ENCODE measurements at places on chromosomes 12 and 14.

DNA sequence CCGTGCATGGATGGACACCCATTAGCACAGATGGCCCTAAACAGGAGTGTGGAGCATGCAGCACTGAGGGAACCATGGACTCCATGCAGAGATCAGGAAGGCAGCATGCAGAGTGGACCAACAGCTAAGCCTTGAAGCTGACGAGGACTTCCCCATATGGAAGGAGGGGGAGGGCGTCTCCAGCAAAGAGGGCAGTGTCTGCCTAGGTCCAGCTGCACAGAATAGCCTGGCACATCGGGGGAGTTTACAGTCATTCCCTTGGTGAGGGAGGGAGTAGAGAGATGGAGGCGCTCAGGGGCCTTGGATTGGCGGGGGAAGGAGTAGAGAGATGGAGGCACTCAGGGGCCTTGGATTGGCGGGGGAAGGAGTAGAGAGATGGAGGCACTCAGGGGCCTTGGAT lies 64.5 kb downstream of the ANKRD9 start:
- DNase-seq = no peak

GRCh38 chr12:53195516-53196420 lies 11.3 kb downstream of the ITGB7 start:
- no peak for DNase-seq

DNA sequence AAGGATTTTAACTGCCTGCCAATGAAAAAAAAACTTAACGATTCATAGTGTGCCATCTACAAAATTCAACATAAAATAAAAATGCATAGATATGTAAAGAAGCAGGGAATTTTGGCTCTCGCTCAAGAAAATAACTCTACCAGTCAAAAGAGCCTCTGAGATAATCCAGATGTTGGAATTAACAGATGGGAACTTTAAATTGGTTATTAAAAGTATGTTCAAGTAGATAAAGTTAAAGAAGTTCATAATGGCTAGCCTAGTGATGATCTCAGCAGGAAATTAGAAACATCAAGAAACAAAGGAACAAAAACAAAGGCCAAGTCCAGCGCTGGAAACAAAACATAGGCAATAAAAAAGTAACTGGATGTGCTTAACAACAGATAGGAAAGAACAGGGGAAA lies 23.1 kb downstream of the PIK3C2G start:
- no peak for DNase-seq

DNA sequence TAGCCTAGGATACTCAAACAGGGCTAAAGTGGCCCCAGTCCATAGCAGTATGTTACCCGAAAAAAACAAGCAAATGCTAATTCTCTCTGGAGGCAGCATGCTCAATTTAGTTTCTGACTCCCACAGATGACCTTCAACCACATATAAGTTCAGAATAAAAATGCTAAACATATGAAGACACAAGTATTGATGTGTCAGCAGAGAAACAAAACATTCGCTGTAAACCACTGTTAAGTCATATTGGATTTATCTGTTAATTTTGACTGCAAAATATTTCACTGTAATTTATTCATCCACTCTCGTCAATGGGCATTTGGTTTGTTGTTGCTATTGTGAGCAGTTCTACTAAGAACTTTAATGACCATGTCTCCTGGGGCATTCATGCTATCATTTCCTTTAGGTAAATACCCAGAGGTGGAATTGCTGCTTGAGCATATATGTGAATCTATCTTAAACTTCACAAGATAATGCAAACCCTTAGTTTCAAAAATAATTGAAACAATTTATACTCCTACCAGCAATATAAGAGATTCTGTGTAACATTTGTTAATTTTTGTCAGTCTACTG lies 36.5 kb downstream of the WBP11 start:
- no peak for DNase-seq

DNA sequence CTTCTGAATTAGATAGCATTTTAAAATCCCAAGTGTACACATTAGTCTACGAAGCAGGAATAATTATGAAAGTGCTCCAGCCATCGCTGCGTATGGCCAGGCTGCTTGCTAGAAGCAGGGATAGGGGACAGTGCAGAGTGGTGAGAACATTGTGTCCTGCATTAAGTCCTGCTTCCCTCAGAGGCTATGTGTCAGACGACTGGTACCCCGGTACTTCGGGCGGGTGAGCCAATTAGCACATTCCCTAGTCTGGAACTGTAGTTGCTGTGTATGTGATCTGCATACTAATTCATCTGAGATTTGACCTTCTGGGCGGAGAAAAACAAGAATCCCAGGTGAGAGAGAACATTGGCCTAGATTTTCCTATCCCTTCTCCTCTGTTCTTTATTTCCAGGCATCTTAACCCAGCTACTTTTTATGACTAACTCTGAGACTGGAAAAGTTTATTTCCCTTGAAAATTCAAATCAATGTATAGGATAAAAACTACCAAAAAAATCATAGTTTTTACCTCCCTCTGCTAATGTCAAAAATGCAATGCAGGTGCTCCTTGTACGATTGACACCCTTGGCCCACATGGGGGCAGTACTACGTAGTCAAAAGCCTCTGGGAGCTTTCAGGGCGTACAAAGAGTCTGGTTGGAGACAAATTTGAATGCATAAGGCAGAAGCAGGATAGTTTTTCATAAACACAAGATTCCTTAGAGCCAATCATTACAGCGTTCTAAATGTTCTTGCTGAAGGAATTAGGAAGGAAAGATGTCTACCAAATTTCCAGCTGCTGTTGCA lies 764.3 kb downstream of the NOVA1 start:
- DNase-seq = peak; percentile 42

DNA sequence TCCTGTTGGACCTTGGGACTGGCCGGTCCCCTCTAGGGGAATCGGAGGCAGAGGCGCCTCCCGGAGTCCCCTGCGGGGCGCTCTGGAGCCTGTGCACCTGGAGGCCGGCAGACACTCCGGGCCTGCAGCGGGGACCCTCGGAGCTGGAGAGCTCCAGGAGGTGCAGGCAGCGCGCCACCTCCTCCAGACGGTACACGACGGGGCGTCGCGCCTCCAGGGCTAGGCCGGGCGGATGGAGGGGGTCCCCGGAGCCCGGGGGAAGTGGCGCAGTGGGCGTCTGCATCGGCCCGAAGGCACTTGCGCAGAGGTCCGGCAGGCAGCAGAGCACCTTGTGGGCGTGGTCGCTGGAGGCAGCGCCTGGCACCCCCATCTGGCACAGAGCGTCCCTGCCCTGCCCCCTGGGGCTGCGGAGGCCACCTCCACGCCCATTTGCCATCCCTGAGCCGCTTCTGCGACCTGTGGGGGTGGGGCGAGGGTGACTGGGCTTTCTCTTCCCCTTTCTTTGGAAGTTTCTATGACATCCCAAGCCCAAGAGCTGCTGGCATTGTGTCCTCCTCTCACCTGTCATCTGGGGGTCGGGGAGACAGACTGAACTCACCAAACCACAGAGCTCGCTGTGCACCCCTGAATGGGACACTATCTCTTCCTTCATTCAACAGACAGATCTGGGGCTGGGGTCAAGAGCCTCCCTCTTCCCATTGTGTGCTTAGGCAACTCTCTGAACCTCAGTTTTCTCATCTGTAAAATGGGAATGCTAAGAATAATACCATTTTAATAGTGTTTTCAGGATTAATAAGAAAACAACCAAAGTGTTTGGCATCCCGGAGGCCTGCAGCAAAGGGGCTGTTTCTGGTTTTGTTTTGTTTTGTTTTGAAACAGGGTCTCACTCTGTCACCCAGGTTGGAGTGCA lies 37.5 kb upstream of the CORO1C start:
- no peak for DNase-seq

DNA sequence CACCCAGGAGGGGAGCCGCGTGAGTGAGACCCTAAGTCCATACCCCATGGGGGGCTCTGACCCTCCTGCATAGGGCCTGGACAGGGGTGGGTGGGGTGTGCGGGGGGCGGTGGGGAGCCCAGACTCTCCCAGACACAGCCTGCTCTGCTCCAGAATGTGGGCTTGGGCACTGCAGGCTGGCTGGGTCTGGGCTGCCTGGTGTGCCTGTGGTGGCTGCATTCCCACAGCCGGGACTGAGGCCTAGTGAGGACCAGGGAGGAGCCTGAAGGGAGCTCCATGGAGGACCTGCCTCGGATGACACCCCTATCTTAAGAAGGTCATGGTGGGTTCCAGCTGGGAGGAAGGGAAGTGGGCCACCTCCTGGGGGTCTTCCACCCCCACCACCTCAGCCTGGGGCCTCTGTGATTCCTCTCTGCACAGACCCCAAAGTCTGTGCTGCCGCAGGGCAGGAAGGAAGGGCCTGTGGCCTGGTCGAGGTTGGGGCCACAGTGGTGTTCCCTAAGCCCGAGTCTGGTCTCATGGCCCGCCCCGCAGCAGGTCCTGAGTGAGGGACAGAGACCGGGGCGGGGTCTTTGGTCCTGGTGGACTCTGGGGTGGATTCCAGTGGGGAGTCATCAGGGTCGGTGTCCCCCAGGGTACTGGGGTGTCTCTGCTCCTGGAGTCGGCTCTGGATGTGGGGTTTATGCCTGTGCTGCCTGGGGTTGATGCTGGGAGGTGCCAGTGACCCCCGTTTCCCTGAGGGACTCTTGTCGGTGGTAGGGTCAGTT lies 392.3 kb downstream of the TMEM121 start:
- no peak for DNase-seq

DNA sequence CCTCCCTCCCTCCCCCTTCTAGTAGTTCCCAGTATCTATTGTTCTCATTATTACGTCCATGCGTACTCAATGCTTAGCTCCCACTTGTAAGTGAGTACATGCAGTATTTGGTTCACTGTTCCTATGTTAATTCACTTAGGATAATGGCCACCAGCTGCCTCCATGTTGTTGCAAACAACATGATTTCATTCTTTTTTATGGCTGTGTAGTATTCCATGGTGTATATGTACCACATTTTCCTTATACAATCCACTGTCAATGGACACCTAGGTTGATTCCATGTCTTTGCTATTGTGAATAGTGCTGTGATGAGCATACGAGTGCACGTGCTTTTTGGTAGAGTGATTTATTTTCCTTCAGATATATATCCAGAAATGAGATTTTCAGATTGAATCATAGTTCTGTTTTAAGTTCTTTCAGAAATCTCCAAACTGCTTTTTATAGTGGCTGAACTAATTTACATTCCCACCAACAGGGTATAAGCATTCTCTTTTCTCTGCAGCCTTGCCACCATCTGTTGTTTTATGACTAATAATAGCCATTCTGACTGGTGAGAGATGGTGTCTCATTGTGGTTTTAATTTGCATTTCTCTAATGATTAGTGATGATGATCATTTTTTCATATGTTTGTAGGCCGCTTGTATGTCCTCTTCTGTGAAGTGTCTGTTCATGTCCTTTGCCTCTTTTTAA lies 17.9 kb upstream of the CLEC7A start:
- DNase-seq = no peak

DNA sequence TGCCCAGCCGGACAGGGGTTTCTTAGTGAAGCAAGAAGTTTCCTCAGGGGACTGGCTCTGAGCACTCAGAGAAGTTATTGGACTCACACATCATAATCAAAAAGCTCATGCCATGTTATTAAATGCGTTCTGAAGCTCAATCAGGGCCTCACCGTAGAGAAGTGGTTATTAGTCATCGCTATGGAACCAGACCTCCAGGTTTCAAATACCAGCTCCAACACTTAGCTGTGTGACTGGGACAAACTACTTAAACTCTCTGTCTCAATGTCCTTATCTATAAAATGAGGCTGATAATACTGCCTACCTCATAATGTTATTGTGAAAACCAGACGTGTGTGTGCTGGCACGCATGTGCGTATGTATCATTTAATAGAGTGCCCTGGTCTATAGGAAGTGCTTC lies 7.3 kb downstream of the STAT6 start:
- no peak for DNase-seq

DNA sequence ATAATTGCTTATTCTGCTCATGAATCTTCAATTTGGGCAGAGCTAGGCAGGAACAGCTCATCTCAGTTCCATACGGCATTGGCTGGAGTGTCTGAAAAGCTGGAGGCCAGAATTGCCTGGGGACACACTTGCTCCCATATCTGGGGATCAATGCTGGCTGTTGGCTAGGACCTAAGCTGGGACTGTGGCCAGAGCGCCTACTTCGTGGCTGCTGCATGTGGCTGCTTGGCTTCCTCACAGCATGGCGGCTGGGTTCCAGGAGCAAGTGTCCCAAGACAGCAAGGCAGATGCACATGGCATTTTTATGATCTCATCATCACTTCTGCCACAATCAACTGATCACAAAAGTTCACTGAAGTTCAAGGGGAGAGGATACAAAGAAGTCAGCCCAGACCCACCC lies 200.2 kb downstream of the TTC8 start:
- no peak for DNase-seq

- DNase-seq = no peak
These were observed 1.6 kb downstream of the SLC48A1 start for GRCh38 chr12:47774663-47775062.

Measured in urothelium cell line (cell line).